Epithelial cell of proximal tubule (primary cell): ENCODE measurements at places on chromosomes 5 and 9. TPM values are rescaled to one million over a fixed set of nuclear protein-coding genes. Genes with fewer than 3 reads are reported as not detected.

- DNase-seq, result no peak
Measured at GRCh38 chr5:4373051-4373820, 766.9 kb upstream of the ADAMTS16 start.

GRCh38 chr5:130871346-130872086, 293.5 kb downstream of the HINT1 start:
- peak; percentile 9 for DNase-seq

DNA sequence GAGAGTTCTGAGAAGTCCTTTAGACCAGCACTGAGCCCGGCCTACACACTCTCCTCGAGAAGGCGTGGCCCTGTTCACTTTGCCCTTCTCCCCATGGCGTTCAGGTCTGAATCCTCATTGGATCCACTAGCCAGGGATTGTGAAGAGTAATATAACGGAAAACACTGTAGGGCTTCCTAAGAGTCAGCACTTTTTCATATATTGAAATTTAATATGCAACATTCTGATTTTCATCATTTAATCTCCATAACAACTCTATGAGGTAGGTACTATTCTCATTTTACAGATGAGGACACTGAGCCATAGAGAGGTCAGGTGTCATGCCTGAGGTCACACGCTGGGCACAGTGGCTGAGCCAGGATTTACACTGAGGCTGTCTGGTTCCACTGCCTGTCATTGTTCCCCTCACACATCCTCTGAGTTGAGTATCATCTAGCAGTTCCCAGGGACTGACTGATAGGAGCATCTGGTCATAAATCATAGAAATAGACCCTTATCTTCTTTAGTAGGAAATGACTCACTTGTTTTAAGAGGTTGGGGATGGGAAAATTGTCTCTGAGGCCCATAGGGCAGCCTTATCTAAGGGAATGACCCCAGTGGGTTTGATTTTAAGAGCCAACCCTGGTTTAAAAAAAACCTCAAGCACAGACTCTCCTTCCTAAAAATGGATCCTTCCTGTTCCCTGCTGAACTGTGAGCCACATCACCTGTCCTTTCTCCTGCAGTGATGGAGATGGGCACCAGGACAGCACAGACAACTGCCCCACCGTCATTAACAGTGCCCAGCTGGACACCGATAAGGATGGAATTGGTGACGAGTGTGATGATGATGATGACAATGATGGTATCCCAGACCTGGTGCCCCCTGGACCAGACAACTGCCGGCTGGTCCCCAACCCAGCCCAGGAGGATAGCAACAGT, 41.2 kb downstream of the THBS4 start:
- DNase-seq, result no peak

DNA sequence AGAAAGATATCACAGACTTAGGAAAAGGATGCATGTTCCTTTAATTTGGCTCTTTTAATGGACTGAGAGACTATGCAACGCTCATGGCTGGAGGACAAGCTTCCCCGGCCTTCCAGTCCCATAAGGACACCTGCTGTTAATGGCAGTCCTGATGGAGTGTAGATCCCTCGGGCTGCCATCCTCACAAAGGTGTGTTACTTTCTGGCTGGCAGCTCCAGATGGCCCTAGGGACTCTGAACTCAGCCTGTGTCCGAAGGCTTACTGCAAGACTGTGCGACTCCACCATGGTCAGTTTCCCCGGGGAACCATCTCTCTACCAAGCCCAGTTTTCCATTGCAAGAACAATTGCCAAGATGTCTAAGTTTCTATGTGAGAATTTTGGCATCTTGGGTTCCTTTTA, 25.5 kb upstream of the KCNIP1 start:
- no peak for DNase-seq

Gene CCDC112
- 10.0 and 11.7 TPM in 2 replicates for total RNA-seq

GRCh38 chr5:112146323-112147226, 272.5 kb downstream of the EPB41L4A start:
- DNase-seq, result no peak

GRCh38 chr5:72543365-72543764, 36.2 kb upstream of the ZNF366 start:
- DNase-seq, result no peak

Gene PCDHGB7
- 0.65 and 2.8 TPM in 2 replicates for total RNA-seq

Gene RHOBTB3
- total RNA-seq, result 39.9 and 86.4 TPM in 2 replicates

Gene CLINT1
- 39.2 and 55.1 TPM in 2 replicates for total RNA-seq

DNA sequence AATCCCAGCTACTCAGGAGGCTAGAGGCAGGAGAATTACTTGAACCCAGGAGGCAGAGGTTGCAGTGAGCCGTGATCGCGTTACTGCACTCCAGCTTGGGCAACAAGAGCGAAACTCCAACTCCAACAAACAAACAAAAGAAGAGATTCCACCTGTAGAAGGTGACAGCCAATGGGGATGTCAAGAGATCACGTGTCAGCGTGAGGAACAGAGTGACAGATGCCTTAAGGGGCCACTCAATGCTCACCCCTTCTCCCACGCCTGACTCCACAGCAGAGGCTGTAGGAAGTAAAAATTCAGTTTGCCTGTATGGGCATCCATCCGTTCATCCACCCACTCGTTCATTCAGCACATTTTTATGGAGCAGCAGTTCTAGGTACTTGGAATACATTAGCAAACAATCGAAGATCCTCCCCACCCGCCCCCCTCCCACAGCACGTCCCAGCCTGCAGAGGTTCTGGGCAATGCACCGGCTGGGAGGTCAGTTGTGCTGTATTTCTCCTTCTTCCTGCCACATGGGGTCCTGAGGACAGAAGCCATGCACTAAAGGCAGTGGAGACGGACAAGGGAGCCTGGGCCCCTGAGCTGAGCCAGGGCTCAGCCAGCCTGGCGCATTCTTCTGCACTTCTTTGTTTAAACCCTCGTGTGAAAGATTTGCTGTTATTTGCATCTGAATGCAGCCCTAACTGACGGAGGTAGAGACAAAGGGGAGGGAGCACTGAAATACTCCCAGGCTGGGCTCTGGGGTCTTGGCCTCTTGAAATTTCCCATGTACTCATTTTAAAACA, 11.3 kb upstream of the RNF130 start:
- DNase-seq, result no peak

Gene HSPB3
- not detected in 2 replicates for total RNA-seq

DNA sequence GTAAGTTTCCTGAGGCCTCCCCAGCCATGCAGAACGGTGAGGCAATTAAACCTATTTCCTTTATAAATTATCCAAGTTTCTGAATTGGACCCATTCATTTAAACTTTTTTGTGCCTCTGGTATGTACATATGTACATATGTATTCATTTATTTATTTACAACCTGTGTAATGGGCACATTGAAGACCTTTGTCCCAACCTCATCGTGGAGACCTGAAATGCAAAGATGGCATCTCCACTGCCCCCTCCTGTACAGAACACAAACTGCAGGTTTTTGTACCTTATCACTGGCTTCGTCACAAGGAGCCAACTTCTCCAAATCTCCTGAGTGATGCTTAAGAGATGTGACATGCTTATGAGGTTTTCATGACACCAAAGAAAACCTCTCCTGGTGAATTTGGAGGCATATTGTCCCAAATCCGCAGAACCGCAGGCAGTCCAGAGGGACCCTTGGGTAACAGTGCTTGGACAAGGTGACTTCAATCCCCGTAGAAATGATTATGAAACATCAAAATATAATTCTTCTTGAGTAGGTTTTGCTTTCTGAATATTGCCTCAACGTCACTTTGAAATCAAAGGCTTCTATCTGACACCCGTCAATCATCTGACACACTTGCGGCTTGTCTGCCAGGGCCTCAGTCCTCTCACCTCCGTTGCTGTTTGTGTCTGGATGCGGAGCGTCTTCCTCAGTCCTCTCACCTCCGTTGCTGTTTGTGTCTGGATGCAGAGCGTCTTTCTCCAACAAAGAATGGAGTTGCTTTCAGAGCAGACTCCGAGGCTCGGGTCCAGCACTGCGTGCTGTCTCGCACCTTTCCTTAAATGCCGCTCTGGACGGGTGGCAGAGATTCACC, 135.0 kb upstream of the IRX4 start:
- DNase-seq, result no peak

Gene CTSV
- 9.6 and 10.9 TPM in 2 replicates for total RNA-seq

GRCh38 chr5:161544350-161544765, 2.2 kb downstream of the GABRB2 start:
- no peak for DNase-seq

- DNase-seq, result no peak
Measured at GRCh38 chr5:132813599-132814502, 749 bp downstream of the SOWAHA start.

DNA sequence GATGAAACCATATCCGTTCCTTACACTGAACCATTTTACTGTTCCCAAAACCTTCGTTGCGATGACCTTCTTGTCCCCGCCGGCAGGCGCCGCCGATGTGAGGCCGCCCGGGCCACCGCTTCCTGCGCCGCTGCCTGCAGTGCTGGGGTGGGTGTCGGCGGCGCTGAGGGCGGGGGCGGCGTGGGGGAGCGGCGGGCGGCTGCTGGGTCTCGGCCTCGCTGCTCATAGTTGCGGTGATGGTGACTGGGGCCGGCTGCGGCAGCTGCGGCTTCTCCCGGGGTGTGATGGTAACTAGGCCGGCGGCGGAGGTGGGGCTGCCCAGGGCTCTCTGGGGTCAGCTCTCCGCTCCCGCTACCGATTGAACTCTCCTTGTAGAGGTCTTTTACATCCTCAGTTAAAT, 14.1 kb upstream of the OR2S2 start:
- DNase-seq, result no peak

Gene CER1
- not detected in 2 replicates for total RNA-seq

Gene NAIF1
- total RNA-seq, result 7.0 and 9.0 TPM in 2 replicates

- no peak for DNase-seq
Measured at GRCh38 chr5:124301850-124302249, 444.6 kb downstream of the ZNF608 start.

Gene ASS1
- 6.3 and 9.4 TPM in 2 replicates for total RNA-seq

Gene ARHGEF39
- total RNA-seq, result 11.9 and 17.5 TPM in 2 replicates

Gene TMEFF1
- 3.5 and 7.8 TPM in 2 replicates for total RNA-seq

Gene IL13
- total RNA-seq, result not detected in 2 replicates

Gene NME5
- 1.0 and 3.1 TPM in 2 replicates for total RNA-seq

Gene F12
- 9.2 and 12.9 TPM in 2 replicates for total RNA-seq
